ENCODE measurements at places on chromosomes 1 and 21. TPM values are rescaled to one million over a fixed set of nuclear protein-coding genes. Genes with fewer than 3 reads are reported as not detected.

DNA sequence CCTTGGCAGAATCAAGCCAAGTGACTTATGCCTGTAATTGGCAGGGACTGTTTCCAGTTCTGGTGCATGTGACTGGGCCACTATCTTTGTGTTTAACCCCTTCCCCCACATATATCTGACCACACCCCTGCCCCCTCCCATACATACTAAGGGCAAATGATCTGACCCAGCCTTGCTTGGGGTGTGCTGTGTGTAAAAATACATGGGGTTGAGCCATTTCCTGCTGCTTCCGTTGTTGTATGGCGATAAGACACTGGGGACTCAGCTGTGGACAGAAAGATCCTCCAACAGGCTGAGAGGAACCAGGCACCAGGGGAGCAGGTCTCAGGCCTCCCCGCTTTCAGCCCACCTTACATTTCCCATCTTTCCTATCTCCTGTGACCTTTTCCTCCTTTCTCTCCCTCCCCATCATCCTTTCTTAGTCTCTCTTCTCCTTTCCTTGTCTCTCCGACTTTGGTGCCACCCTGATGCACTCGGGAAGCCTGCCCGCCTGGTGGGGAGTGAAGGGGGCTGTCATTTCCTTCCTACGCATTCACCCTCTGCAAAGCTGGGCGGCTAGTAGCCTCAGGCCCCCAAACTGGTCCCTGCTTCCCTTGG is 39.7 kb downstream of the TMCC2 start:
- no peak for DNase-seq

The CHD5 gene
- total RNA-seq = not detected

DNA sequence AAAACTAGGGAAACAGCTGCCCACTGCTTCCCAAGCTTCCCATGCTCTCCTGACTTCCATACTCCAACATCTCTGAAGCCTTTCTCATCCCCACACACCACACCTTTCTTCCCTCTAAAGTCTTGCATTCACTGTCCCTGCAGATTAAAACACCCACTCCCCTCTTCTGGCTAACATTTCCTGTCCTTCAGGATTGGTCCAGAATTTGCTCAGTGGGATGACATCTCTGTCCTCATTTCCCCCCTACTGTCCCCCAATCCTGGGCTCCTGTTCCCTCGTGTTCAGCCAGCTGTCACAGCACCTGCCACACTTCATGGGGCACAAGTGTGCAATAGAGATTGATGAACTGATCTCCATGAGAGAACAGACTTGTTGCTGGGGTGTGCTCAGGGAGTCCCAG is 82.7 kb downstream of the KCND3 start:
- DNase-seq = no peak

GRCh38 chr1:200095057-200095577 is 67.6 kb downstream of the NR5A2 start:
- no peak for DNase-seq

The FAM76A gene
- 5.1 TPM for total RNA-seq

The ACTL8 gene
- total RNA-seq = not detected

The RGS13 gene
- total RNA-seq = not detected

The HAO2 gene
- total RNA-seq = 214 TPM

The CHRM3 gene
- total RNA-seq = 1.2 TPM

- no peak for DNase-seq
These were observed 200.6 kb downstream of the CRB1 start for GRCh38 chr1:197468543-197469175.

DNA sequence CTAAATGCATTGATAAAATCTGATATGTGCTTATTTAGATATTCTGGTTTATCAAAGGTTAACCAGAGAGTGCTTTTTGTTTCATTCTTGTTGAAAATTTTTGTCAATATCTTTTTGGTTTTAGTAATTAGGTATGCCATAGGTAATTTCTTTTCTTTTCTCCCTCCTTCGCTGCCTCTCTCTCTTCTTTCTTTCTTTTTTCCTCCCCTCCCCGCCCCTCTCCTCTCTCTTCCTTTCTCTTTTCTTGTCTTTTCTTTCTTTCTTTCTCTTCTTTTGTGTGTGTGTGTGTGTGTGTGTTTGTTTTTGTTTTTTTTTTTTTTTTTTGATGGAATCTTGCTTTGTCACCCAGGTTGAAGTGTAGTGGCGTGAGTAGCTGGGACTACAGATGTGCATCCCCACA is 14.4 kb upstream of the MACF1 start:
- DNase-seq = no peak

- no peak for DNase-seq
These were observed 11.1 kb downstream of the PRXL2B start for GRCh38 chr1:2597441-2598328.

The DCST1 gene
- not detected for total RNA-seq

The C1orf141 gene
- not detected for total RNA-seq

GRCh38 chr1:11944358-11944931 is 9.9 kb downstream of the PLOD1 start:
- DNase-seq = no peak

- no peak for DNase-seq
These were observed 101.2 kb upstream of the SLC2A1 start for GRCh38 chr1:43059640-43060574.

- no peak for DNase-seq
These were observed 71.2 kb downstream of the KCNJ15 start for GRCh38 chr21:38327984-38328383.

DNA sequence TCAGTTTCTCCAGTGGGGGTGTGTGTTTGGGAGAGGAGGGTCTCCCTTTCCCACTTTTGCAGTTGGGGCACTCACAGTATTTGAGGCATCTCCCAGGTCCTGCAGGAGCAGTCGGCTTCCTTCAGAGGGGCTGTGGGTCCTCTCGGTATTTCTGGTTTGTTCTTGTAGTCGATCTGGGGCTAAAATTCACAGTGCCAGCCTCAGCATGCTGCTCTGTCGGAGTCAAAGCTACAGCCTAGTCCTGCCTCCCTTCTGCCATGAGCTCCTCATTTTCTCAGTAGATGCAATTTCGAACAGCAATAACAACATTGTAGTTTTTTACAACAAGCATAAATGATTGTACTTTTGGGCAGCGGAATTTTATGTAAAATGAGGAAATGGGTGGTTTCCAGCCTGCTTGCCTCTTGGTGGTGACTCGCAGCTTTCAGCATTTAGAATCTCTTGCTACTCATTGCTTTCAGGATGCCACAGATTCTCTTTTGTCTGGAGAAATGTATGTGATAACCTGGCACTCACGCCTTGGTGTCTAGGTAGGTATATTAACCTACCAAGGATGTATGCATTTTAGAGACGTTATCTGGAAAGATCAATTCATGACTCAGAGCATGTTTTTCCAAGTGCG is 82.4 kb upstream of the C21orf91 start:
- DNase-seq = no peak

The HCN3 gene
- 0.56 TPM for total RNA-seq

The HOOK1 gene
- total RNA-seq = 28.7 TPM

The PTPN14 gene
- total RNA-seq = 1.6 TPM

DNA sequence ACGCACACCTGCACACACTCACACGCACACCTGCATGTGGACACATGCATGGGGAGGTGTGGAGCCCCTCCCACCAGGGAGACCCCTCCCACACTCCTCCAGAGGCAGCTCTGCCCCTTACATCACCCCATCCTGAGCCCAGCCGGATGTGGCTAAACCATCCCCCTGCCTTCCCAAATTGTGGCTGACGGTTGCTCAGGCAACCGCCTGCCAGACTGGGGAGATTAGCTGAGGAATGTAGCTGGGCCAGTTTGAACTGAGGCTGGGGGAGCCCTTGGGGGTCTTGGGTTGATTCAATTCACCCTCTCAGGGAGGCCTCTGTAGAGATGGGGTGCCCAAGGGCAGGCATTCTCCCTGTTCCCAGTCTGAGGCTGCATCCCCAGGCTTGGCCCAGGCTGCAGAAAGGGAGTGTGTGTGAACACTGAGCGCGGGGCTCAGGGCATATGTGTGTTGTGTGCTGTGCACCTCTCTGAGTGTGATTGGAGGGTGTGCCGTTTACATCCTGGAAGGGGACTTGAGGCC is 12.9 kb downstream of the PTPRU start:
- DNase-seq = no peak

The C4BPB gene
- total RNA-seq = 156 TPM

The SLC25A34 gene
- total RNA-seq = 2.5 TPM

DNA sequence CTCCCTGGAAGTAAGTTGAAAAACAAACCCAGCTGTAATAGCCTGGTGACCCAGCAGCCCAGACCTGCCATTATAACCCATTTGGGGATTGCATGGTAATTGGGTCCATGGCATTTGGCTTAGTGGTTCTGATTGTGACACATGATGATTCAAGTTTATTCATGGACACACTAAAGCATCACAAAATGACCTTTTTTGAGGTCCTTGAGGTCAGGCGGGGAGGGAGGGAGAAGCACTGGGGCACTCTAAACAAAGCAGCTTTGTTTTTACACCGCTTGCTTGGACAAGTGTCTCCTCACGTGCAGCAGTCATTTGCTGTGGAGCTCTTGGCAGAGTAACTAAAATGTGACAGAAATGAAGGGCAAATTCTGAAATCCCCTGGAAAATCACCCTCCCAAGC is 241.0 kb upstream of the SGIP1 start:
- no peak for DNase-seq

The NBPF10 gene
- 0.68 TPM for total RNA-seq

The KRTAP13-2 gene
- not detected for total RNA-seq

- DNase-seq = no peak
These were observed 59.9 kb downstream of the ZBTB17 start for GRCh38 chr1:15915991-15916390.

GRCh38 chr1:14887764-14888350 is 265.7 kb upstream of the TMEM51 start:
- no peak for DNase-seq

DNA sequence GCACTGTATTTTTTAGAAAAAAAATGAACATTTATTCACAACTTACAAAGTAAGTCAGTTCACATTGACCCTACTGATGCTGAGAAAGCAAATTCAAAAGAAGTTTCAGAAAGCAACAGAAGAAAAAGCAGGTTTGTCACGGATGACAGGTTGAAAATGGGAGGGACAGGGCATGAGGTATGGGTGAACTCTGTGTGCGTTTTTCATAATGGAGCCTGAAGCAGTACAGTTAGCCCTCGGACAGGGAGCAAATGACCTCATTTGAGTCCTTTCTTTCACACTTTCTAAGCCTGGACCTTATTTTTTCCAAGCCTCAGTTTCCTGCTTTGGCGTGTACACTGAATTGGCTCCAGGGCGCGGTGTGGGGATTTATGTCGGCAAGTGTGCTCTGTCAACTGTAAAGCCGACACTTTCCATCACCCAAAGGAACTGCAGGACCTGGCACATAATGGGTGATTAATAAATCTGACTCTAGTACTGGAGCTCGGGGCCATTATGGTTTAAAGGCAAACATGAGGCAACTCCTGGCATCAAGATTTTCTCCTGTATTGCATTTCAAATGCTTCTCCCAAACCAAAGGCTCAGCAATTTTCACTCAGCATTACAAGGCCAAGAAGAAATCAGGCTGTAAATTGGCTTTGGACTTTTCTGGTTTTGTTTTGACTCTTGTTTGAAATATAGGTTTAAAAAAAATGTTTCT is 345.5 kb upstream of the DUSP10 start:
- no peak for DNase-seq

DNA sequence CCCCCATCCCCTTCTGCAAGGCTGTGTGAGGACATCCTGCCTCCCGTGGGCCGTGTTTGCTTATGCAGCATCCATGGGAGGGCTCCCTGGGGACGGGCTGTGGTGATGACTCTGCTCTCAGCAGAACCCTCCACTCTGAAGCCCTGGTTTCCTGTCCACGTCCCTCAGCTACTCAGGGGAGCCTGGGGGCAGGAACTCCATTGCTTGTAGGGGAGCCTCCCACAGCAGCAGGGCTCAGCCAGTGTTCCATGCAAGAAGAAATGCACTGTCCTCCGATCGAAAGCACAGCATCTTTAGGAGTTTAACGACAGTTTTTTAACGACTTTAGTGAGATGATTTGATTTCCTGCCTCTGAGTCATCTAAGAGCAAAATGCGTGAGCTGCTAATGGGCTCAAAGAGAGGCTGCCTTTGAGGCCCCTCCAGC is 8.3 kb upstream of the KCNAB2 start:
- no peak for DNase-seq

DNA sequence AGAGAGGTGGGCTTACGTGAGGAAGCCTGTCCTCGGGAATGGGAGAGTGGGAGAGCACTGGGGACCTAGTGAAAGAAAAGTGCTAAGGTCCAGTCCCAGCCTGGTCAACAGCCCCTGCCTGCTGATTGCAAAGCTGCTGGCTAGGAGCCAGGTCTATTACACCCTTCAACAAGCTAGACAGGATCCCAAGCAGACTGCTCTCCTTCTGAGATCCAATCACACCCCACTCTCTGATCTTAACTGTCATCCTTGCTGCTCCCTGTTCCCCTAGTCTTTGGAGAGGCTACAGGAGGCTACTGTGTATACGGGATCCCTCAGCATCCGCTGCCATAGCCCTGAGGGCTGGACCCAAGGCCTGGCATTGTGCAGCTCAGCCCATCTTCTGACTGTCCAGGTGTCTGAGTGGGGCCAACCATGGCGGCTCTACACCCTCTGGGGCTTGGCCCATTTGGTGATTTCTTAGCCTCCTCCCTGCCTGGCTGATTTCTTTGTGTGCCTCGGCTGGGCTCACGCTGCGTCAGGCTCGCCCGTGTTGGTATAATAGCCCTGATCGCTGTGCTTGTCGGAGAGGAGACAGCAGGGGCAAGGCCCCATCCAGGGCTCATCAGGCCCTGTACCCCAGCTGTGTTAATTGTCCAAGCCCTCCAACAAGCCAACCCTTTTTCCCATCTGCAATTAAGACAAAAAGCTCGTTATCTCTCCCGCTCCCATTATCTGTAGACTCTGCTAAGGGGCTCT is 43.9 kb downstream of the NAV1 start:
- DNase-seq = peak; percentile 39

DNA sequence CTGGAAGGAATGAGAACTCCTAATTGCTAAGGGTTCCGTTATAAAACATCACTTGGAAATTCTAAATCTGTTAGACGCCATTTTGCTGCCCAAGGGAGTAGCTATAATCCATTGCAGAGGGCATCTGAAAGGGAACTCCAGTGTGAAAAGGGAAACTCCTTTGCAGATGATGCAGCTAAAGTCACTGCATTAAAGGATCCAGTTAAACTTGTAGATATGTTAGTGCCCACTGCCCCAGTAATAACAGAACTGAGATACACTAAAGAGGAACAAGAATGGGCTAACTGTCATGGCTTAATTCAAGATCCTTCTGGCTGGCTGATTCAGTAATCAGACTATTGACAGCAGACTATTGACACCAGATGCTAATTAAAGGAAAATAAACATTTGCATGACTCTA is 81.8 kb upstream of the KIAA0040 start:
- no peak for DNase-seq

The NUF2 gene
- 0.98 TPM for total RNA-seq

DNA sequence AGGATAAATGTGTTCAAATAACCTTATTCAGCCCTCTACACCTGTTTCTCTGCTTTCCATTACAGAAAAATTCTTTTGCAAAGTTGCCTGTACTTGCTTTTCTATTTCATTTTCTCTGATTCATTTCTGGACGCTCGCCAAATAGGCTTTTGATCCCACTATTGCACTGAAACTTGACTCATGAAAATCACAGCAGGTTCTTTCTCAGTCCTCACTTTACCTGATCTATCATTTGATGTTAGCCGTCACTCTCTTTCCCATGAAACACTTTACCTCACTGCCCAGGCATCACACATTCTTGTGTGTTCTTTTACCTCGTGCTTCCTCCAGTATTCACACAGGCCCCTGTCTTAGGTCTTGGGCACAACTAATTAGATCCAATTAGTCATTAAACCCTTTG is 26.2 kb downstream of the HSPA13 start:
- DNase-seq = no peak
